HS-27A (cell line): ENCODE measurements at places on chromosomes 16 and 17.

GRCh38 chr16:31333686-31334649, 21.0 kb upstream of the ITGAX start:
- DNase-seq: no peak

DNA sequence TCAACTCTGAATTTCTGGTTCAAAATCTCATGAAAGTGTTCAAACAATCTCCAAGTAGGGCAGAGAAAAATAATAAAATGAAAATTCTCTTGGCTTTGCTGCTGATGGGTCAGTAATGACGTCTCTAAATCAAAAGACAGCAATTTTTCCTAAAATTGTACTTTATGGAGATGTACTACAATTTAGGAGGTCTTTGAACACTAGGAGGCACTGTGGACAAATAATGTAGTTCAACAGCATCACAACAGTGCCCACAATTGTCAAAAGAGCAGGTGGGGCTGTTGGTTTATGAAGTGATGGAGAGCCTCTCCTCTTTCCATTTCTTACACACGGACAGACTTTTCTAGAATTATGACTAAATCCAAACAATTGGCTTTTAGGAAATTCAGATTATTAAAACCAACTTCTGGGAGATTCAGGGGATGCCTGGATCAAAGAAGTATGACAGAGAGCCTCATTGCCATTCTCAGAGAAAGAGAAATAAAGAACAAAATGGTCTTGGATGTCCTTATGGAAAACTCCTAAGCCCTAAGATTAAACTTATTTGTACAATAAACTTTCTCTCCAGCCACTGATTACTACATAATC, 23.8 kb downstream of the EZH1 start:
- DNase-seq: no peak

GRCh38 chr16:47866423-47866822, 289.4 kb downstream of the ABCC12 start:
- no peak for DNase-seq

DNA sequence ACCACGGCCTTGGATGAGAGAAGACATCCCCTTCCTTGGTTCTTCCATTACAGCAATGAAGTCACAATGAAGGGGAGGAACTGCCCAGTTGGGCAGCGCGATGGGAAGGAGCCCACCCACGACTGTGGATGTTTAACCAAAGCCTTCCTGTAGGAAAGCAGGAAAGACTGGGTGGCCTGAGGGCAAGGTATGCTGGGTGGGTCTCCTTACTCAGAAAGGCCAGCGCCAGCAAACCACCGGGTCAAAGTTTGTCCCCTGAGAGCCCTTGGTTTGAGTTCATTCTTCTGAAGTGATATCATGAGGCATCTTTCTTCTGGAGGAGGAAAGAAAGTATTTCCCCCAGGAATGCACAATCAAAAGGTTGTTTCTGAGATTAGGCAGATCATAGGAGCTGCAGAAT, 105.2 kb downstream of the C16orf95 start:
- no peak for DNase-seq

- DNase-seq: no peak
Observed at GRCh38 chr16:14306485-14307058, 235.5 kb downstream of the MRTFB start.

DNA sequence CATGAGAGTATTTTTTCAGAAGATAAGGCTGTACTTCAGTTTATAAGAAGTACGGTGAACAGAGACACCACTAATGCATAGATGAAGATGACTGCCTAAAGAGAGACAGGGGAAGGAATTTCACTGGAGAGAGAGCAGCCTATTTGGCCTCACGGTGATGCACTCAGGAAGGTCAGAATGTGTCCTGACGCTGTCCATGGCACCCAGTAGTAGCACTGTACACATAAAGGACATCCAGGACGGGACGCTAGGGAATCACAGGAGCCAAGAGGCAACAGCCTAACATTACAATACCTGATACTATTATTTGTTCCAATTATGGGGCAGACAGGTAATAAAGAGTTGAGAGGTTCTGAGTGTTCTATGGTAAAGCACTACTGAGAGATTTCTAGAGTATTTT, 24.9 kb upstream of the LRRC37A start:
- no peak for DNase-seq

DNA sequence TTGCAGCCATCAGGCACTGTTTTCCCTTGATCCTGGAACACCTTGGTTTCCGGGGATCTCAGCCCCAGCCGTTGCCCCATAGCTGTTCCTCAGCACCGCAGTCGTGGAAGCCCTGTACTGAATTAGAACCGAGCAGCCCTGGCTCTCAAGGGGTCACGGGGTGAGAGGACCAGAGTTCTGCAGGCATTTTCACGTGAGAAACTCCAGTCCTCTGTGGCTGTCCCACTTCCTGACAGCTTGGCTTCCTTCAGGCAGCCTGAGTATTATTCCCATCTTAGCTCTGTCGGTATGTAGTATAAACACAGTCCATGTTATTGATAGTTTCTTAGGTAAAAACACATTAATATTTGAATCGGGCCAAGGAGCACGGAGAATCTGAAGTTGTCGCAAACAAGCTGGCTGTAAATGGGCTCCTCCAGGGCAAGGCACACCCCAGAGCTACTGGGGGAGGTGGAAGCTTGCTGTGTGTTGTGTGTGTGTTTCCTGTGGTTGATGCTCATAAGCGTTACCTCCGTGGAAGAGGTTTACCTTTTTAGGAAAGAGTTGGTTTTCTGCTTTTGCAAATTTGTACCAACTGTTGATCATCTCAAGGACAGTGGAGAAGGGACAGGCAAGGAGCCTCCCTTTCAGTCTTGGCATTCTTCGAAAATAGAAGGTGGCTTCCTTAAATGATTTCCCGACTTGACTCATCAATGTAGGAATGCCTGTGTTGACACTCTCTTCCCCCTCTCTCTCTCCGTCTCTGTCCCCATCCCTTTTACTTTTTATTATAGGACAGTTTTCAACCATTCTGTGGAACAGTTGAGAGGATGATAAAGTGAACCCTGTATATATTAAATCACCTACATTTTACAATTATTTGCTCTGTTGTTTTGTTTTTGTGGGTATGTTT, 208.9 kb upstream of the CHMP6 start:
- DNase-seq: no peak

- no peak for DNase-seq
Observed at GRCh38 chr16:80142281-80142680, 398.5 kb upstream of the DYNLRB2 start.

DNA sequence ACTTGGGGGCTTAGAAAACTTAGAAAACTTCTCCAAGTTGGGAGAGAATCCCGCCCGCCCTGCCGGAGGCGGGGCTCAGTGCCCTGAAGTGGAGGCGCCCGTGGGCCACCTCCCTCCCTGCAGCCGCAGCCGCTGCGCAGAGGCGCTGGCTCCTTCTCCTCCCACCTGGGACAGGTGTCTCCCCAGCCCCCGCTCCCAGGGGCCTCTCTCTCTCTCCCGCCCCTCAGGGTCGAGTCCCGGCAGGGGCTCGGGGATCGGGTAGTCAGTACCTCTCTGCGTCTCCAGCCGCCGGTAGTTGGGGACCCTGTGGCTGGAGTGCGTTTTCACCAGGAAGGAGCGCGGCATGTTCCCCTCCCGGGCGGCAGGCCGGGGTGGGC, 257 bp downstream of the SNAI3 start:
- no peak for DNase-seq

- DNase-seq: no peak
Observed at GRCh38 chr16:25013751-25014499, 1.2 kb downstream of the ARHGAP17 start.

DNA sequence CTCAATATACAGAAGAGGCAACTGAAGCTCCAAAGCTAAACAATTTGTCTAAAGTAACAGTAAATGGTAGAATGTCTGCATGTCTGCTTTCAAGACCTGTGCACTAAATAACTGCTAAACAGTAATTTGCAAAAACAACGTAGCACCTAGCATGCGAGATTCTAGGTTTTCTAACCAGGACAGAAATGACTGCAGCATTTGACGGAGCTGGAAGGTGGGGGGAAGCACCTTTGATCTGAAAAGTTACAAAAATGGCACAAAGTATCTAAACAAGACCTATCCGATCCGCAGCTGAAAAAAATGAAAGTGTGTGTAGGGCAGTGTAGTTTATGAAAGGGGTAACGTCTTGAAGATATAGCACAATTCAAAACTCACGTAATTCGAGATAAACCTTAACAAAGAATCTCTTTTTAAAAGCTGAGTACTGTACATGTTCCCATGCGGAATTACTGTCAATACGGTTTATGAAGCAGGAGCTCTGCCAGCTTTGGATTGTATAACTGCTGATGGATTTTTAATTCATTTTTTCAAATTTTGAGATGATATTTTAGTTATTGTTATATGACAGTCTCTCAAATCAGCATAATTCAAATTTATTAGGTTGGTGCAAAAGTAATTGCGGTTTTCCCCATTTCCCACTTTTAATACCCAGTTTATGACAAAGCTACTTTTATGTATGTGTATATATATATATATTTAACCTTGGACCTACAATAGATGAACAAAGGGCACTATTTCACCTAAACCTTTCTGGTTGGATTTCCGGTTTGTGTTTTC, 1.2 kb upstream of the WIPI1 start:
- no peak for DNase-seq

DNA sequence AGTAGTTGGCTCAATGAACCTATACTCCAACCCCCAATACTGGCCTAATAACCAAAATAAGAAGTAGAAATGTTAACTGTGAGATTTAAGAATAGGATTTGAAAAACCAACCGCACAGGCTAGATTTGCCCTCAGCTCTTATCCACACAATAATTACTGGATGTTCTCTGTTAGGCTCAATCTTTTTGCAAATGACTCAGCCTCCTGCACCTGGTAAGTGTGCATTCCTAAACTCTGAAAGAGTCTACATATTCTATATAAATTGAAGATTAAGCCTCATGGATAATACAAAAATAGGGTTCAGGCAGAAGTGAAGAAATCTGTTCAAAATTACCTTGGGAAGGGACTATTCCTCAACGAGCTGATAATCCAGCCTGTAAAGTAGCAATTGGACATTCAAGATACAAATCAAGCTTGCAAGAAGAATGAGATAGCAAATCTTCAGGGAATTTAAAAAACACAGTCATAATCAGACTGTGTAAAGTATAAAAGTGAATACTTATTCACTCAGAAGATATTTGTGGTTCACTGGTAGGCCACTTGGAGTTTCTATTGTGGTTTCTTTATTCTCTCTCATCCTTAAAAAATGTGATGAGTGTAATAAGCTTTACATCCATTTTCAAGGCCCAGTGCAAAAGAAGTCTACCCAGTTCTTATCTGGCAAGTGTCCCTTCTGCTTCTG, 931.9 kb upstream of the SOX9 start:
- DNase-seq: peak; percentile 48

GRCh38 chr17:17934806-17935205, 37.4 kb downstream of the TOM1L2 start:
- no peak for DNase-seq

- no peak for DNase-seq
Observed at GRCh38 chr17:72206376-72206775, 85.6 kb downstream of the SOX9 start.

GRCh38 chr17:1273492-1274244, 3.4 kb downstream of the BHLHA9 start:
- no peak for DNase-seq

GRCh38 chr16:14011846-14012245, 59.3 kb upstream of the MRTFB start:
- DNase-seq: no peak
